ENCODE measurements at places on chromosomes 3 and 15.
A peak's percentile ranks its signal among the peaks of the same experiment; 100 is the strongest.

DNA sequence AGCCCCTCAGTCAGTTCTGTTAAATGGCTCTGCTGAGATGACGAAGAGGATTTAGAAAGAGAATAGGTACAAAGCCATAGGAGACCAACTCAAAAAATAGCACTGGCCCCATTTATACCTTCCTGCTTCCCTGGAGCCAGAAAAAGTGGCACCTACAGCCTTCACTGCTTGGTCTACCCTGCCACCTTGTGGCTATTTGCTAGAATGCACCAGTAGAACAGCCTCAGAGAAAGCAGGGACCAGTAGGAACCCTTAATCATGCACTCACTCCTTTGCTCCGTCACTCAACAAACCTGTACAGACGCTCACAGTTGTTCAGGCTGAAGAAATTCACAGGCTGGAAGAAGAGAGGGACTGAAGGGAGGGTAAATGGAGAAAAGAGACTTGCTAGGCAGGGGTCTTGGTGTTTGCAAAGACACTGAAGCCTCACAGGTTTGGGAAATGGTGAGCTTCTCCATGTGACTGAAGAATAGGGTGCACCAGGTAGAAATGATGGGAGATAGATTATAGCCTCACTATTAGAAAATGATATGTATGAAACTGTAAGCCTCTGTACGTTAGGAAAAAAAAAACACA, 12.1 kb upstream of the RTP2 start:
- DNase-seq = peak; percentile 79

- no peak for DNase-seq
These were observed 10.2 kb upstream of the CP start for GRCh38 chr3:149231871-149232270.

DNA sequence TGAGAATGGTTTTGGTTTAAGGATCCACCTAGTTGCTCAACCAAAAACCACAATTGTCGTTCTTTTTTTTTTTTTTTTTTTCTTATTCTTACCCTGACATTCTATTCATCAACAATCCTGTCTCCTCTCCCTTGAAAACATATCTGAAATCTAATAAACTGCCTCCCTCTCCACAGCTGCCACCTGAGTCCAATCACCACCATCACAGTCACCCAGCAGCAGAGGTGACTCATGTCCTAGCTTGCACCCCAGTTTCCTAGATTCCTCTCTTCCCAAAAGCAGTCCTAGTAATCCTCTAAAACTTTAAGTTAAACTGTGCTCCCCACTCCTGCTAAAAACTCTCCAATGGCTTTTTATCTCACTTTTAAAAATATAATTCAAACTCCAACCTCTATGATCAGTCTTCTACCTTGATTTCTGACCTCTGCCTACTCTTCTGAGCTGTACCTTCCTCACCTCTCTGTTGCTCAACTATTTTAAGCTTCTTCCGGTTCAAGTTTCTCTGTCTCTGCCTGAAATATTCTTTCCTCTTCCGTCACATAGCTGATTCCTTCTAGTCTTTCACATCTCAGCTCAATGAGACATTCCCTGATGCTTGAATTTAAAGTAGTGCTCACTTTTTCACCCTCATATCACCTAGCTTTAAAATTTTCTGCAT, 33.7 kb upstream of the RBMS3 start:
- no peak for DNase-seq

GRCh38 chr3:194548346-194549321, 61.8 kb upstream of the ATP13A3 start:
- DNase-seq = no peak

DNA sequence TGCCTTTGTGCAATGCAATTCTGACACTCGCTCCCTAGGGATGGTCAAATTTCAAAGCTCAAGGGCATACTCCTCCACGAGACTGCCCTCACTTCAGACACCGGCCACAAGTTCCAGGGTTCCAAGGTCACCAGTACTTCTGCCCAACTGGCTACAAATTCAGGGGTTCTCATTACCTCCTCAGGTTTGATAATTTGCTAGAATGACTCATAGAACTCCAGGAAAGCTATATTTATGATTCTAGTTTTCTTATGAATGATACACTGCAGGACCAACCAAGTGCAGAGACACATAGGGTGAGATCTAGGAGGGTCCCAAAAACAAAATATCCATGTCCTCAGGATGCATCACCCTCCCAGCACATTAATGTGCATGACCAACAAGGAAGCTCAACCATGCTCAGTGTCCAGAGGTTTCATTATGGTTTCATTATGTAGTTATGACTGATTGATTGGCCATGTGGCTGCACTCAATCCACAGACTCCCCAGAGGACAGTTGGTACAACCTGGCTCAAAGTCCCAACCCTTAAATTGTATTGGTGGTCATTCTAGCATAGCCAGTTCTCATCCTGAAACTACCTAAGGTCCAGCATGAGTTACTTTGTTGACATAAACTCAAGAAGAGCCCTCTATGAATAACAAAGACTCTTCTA, 170.4 kb upstream of the LRRN1 start:
- no peak for DNase-seq

DNA sequence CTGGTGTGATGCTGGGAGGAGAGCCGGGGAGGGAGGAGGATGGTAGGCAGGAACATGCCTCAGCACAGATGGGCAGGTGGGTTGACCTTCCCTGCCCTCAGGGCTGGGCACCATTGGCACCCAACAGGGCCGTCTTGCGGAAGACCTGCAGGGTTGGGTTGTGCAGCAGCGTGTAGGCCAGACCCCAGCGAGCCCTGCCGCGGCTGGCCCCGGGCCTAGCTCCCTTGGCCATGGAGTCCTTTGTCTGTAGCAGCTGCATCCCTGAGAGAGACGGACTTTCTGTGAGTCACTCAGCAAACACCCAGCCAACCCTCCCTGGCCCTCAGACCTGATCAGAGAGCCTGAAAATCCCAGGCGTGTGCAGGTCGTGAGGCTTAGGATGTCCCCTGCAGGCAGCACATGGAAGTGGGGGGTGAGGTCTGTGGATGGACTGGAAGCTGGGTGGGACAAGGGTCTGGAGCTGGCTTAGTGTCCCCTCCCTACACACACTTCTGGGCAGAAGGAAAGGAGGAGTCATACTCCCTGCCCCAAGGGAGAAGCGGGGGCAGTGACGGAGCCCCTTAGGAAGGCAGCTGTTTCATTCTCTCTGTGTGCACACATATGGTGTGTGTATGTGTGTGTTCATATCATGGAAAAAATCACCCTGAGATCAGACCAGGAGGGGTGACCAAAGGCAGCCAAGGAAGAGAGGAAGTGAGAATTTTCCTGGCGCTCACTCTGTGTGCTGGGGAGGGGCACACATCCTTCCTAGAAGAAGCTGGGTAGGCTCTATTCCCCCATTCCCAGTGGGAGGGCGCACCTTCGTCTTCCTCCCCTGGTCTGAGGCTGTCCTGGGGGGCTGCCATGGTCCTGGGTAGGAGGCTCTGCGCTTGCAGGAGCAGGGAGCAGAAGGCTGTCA, 6.7 kb downstream of the ISLR start:
- DNase-seq = no peak

GRCh38 chr15:77874063-77874462, 203.4 kb downstream of the TBC1D2B start:
- DNase-seq = no peak

GRCh38 chr3:161270991-161271390, 49.9 kb downstream of the NMD3 start:
- DNase-seq = no peak

DNA sequence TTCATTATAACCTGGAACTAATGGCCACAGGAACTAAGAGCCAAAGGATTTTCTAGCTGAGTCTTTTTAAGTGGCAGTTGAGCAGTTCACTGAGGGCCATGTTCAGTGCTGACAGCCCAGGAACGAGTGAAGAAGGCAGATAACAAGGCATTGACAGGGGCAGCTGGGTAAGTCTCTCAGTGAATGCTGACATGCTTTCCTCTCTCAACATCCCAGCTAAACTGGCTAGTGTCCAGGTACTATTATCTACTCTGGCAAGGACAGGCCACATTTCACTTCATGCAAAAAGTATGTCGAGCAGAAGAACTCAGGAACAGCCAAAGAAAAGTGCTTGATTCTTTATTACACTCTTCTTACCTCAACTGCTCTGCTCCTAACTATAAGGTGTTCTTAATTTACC, 515.9 kb downstream of the NLGN1 start:
- no peak for DNase-seq

DNA sequence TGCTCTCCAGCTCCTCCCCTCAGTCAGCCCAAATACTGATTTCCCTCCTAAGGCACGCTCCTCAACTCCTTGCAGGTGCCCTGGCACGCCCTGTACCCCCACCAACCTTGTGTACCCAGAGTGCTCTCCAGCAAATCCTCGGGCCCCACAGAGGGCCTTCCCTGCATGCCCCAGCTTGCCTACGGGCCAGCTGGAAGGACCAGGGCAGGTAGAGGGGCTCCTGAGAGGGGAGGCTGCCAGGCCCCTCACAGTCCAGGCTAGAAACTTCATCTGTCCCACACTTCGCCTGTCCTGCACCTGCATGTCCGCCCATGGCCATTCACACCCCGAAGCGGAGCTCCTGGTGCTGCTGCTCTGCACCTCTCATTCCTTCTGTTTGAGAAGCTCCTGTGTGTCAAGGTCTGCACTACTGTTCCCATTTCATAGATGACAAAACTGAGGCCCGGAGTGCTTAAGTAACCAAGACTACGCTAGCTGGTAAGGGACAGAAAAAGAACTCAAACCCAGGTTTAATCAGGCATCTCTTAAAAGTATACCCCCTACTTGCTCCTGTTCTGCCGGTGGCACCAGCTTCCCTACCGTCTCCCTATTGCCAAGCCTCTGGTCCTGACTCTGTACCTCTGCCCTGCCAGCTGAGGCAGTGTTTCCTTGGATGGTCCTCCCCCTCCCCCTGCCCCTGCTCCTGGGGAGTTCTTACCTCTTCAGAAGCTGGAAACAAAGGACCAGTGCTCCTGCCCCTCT, 35.6 kb downstream of the ZXDC start:
- DNase-seq = no peak

DNA sequence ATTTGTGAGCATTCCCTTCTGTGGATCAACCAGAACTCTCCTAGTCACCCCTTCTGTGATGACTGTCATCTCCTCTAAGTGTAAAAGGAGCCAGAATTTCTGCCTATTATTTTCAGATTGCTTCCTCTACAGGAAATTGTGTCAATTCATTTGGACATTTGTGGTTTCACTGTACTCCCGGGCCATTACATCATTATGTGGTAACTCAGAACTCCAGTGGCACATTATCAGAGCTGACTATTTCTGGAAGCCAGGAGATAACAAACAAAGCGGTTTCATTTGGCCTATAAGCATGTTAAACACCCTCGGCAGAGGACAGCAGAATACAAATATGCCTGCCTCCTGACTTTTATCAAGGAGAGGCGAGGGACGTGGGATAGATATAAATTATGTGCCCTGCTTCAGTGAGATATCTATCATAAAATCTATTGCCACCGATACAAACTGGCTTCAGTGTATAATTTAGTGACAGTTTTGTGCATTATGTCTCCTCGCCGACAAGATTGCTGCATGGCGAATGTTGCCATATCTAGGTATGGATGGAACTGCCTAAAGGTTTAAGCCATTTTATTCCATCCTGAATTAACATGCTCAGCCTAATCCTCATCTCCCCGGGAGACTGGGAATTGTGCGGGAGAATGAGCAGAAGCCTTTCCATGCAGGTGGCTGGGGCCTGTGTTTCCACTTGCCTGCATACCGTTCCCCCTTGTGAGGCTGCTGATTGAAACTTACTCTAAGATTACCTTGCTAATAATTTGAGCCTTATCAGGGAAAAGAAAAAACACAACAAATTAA, 193.4 kb upstream of the SEMA6D start:
- no peak for DNase-seq

- peak; percentile 15 for DNase-seq
These were observed 67.1 kb downstream of the ATP2B2 start for GRCh38 chr3:10437995-10438901.

GRCh38 chr3:1902416-1902815, 196.2 kb upstream of the CNTN4 start:
- DNase-seq = no peak

DNA sequence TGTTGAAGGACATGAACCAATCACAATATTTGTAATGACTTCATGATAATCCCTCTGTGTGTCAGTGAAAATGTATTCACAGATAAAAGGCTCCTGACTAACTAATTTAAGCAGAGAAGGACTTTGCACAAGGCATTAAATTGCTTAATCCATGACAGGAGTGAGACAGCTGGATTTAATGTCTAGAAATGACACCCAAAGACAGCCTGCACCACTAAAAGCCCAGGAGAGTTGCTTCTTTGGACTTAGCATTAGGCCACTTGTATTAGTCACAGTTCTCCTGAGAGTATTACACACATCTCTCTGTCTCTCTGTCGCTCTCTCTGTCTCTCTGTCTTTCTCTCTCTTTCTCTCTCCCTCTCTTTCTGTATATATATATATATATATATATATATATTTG, 180.4 kb downstream of the GOLGA8K start:
- DNase-seq = no peak

DNA sequence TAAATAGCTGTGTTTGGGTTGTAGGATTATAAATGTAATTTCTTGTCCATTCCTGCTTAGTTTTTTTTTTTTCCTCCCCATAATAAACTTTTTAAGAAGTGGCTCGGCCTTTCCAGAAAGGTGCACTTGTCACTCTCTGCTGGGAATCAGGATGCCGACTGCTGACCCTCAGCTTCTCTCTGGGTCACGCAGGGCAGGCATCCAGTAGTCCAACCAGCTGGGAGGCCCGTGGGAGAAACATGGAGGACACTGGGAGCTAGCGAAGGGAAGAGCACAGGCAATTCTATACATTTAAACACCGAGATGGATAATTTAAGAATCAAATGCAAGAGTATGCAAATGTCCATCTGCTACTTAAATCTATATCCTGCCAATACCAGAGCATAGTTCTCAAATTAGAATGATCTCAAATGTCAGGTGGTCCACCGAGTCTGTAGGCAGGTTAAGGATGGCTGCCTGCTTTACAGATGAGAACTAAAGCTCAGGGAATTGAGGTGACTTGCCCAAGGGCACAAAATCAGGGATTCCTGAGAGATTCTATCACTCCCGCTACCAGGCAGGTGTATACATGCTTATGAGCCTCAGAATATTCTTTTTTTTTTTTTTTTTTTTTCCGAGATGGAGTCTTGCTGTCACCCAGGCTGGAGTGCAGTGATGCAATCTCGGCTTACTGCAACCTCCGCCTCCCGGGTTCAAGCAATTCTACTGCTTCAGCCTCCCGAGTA, 64.5 kb downstream of the DAPK2 start:
- no peak for DNase-seq

DNA sequence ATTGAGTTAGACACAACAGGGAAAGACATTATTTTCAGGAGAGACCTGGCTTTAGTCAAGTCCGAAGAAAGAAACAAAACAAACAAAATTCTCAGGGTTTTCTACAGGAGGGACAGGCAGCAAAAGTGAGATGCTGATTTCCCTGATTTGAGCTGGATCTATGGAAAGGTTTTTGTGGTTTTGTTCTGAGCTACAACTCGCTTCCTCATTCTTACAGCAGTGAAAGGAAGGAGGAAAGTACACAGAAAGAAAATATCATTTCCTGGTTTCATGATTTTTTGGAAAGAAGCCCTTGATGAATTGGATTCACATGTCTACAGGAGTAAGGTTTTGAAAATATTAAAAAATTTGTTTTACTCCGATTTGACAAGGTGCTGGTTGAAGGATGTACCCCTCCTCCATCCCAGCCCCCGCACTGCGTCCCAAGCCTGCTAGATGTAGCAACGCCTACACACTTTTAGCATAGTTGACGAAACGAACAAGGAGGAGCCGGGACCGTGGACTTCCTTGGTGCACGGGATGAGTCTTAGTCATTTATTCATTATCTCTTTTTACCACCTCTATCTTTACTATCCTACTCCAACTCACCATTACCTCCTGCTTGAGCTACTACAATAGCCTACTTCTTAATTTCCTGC, 10.8 kb downstream of the PRICKLE2 start:
- no peak for DNase-seq

GRCh38 chr3:36700537-36701248, 63.7 kb downstream of the DCLK3 start:
- peak; percentile 61 for DNase-seq

Data from activated T-cell treated with anti-CD3 and anti-CD28 coated beads, Interleukin-2, amount 50 U/mL, for 72 hours (primary cell).